Globus pallidus (tissue), 1 donor: ENCODE measurements at places on chromosomes 7 and 10.

GRCh38 chr7:37982423-37982822 is 62.0 kb downstream of the EPDR1 start:
- no peak for DNase-seq

GRCh38 chr7:31416381-31416870 is 75.9 kb upstream of the NEUROD6 start:
- DNase-seq, result no peak

DNA sequence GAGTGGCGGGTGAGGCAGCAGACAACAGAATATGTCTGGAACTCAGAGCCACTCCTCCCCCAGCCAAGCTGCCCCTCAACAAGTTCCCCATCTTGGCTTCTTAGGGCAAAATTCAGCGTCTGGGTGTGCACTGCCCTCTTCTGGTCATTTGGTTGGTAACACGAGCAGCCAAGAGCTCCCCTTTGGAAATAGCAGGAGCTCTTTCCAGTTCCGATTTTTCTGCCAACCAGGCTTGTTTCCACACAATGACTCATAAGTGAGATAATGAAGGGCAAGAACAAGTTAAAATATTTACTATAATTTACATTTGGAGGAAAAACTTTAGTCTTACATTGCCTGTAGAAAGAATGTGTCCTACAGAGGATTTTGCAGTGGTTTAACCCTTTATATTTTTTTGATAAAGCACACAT is 70.5 kb downstream of the ADCYAP1R1 start:
- peak; percentile 69 for DNase-seq

GRCh38 chr7:374706-375311 is 84.8 kb downstream of the FOXL3 start:
- DNase-seq, result no peak

DNA sequence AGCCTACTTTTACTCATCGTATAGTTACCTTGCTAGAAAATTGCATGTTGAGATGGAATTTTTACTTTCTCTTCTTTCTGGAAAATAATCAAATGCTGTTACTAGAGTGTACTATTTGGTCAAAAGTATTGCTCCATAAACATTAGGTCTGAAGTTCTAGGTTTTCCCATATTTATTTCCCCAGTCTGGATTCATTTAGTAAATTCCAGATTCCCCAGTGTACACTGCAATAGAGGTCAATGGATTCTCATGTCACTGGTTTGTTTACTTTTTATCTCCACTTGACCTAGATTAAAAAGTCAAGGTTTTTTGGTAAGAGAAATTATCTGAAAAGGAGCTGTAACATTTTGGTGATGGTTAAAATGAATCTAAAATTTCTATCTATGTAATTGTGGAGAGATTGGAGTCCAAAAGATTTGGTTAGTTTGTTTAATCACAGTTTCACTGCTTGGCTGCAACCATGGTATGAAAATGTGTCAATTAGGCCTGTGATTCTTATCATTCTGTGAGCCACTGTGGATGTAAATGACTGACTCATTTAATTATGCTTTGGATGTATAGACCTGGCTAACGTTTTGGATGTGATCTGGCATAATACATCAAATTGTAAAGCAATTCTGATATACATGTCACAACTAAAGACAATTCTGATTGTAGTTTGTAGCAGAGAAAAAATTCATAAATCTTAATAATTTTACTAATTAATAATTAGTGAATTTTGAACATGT is 32.7 kb upstream of the STEAP4 start:
- DNase-seq, result no peak

DNA sequence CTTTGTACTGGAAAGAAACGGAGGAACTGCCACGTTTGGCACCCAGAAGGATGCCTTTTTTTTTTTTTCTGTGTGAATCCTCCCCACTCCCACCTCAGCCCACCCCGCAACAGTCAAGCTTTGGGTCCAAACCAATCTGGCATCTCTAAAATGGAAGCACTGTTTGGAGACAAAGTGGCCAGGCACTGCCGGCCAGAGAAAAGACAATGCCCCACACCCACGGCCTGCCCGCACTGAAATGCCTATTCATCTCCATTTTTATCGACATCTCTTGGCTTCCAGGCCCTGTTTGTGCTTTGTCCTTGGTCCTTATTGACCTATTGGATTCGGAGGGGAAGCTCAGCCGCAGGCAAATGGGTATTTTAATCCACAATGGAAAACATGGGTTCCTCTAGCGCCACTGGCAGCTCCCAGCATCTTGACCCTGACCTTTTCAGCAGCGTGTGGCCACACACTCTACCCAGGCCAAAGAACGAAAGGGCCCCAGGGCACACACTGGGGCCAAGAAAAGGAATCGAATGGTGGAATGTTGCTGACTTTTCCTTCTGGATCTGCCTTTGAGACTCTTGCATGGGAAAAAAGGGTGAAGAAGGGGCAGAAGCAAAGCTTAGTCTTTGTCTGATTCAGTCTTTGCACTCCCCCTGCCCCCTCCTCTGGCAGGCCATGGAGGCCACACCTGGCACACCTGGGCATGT is 162.6 kb upstream of the CDCA7L start:
- DNase-seq, result peak; percentile 99

DNA sequence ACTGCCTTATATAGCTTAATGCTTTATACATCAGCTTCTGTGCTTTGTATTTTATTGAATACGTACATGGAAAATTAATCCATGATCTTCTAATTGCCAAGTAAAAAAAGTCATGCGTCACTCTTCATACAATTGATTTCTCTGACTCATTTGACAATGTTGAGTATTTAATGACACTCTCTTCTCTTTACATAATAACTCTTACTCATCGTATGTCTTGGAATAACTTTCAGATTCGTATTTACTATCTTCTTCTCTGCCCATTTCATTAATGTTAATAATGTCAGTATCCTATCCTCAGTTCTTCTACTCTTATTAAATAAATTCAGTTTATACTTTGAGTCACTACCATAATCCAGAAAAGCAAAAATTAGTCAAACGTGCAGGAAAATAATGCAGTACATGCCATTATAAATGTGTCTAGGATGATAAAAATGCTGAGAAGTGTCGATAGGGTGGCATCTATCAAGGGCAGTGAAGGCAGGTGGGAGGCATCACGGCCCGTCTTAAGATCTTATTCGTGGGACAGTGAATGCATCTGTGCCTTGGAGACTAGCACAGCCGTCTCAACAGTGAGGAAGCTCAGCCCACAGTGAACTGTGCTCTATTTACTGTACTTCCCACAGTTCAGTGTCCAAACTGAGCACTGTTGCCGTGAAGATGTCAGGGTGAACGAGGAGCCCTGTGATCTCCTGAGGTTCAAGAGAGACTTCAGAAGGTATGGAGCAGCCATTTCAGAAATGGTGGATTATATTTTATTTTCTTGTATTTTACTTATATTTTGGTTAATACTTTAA is 39.8 kb upstream of the AKR1E2 start:
- no peak for DNase-seq

- no peak for DNase-seq
These were observed 4.3 kb upstream of the ANKRD61 start for GRCh38 chr7:6026820-6027311.

GRCh38 chr10:12513775-12514673 is 164.7 kb downstream of the CAMK1D start:
- DNase-seq, result no peak

DNA sequence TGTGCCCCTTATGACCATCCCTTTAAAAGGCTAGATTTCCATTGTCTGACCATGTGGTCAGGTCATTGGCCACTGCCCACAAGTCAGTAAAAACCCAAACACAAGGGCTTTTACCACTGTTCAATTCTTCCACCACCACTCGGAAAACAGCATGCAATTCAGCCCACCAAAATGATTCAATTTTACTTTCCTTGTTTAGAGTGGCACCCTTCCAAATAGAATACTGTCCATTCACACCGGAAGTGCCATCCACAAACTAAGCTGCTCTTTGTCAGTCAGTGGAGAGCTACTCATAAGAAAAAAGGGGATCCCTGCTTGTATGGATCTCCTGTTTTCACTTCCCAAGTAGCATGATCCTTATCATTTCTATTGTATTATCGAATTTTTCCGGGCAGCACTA is 350.7 kb upstream of the MBL2 start:
- DNase-seq, result no peak

DNA sequence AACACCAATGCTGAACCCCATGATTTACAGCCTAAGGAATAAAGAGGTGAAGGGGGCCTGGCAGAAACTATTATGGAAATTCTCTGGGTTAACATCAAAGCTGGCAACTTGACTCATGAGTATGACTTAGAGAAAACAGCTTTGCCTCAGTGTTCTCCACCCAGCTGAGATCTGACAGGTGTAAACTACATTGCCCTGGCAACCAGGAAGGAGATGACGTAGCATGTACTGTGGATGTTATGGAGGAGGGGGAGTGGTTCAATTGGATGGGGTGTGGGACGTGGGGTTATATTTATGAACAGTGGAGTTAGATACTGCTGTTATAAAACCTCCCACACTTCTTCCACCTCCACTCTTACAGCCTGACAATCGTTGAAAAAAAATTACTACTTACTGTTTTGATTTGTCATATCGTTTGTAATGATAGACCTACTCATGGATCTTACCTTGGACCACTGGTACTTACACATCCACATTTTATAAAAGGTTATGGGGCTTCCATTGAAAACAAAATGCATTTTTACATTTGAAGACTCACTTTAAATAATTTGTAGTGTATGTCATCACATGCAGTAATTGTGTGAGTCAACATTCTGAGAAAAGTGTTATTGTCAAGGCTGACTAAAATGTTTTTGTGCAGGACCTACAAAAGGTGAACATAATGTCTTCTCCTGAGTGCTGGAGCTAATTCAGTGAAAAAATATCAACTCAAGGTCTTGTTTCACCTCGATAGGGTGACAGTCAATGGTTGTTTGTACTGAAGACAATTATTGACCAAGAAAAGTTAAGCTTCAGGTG is 6.4 kb downstream of the OR2F1 start:
- no peak for DNase-seq

- no peak for DNase-seq
These were observed 29.8 kb downstream of the DIP2C start for GRCh38 chr10:659688-660141.

DNA sequence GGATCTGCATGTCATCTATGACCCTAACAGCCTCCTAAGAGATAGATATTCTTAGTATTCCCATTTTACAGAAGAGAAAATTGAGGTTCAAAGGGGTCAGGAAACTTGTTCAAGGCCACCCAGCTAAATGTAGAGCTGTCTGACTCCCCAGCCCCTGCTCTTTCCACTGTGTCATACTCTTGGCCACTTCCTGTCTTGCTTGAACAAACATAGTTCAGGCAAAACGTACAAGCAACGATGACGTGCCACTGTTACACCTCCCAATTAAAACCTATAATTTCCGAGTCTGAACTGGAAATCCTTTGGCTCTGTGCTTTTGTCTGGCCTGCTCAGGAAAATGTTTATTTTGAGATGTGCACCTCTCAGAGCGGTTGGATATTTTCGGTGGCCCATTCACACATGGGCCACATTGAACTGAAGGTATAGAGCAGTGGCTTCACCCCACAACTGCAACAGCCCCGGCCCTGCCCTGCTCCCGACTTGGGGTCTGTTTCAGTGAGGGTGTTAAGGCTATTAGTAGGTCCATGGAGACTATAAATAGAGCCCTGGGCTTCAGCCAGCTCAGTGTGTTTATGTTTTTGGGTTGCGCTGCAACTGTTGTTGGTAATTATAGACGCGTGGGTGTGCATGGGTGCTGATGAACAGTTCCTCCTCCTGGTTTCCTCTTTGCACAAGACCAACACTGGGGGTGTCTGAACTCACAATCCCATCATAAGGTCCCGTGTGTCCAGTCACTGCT is 172.3 kb upstream of the ADO start:
- no peak for DNase-seq

DNA sequence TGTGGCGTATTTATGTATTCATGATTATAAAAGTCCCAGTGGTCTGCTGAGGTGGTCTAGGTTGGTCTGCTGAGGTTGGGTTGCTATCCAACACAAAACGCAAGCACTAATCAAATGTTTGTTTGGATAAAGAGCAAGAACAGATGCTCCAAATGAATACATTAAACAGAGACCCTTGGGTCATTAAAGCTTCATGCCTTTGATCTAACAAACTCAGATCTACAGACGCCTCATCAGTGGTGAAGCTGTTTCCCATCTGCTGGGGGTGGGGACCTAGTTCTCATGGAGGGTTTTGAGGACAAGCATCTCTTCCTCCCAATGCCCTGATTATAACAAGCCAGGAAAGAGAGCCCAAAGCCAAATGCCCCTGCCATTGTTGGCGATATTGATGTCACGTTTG is 786.7 kb downstream of the NRG3 start:
- no peak for DNase-seq

- peak; percentile 48 for DNase-seq
These were observed 711 bp downstream of the NAMPT start for GRCh38 chr7:106283831-106284713.

DNA sequence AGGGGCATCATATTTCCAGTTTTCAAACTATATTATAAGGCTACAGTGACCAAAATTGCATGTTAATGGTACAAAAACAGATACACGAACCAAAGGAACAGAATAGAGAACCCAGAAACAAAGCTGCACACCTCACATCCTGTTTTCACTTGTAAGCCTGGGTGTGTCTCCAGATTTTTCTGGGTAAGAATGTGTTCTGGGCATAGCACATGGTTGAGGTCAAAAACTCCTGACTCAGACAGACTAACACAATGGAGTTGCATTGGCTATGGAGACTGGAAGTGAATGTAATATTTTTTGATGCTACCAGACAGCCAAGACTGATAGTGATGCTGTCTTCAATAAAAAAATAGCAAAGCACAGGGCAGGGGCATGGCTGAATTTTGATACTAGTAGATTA is 1175.2 kb downstream of the NXPH1 start:
- no peak for DNase-seq

GRCh38 chr7:157568770-157569584 is 232.2 kb downstream of the DNAJB6 start:
- DNase-seq, result peak; percentile 31

GRCh38 chr7:16484453-16485158 is 19.1 kb upstream of the SOSTDC1 start:
- DNase-seq, result no peak

GRCh38 chr10:88676283-88677060 is 12.2 kb downstream of the LIPF start:
- no peak for DNase-seq

- no peak for DNase-seq
These were observed 24.4 kb upstream of the RBM20 start for GRCh38 chr10:110619514-110620397.

- DNase-seq, result no peak
These were observed 19.2 kb downstream of the PDK4 start for GRCh38 chr7:95577137-95577536.

GRCh38 chr10:75841266-75841665 is 409.8 kb downstream of the LRMDA start:
- no peak for DNase-seq

GRCh38 chr10:78574547-78574946 is 494.2 kb upstream of the ZMIZ1 start:
- DNase-seq, result no peak
